Activated CD4-positive, alpha-beta T cell treated with anti-CD3 and anti-CD28 coated beads, Interleukin-2, amount 50 U/mL, for 1 hour (primary cell): ENCODE measurements at places on chromosomes 1 and 21.

GRCh38 chr1:233482388-233482787, 131.5 kb upstream of the KCNK1 start:
- no peak for DNase-seq

- DNase-seq, result no peak
Measured at GRCh38 chr1:37471345-37472231, 2.8 kb upstream of the ZC3H12A start.

GRCh38 chr1:200039849-200040474, 12.5 kb downstream of the NR5A2 start:
- no peak for DNase-seq

- DNase-seq, result no peak
Measured at GRCh38 chr1:225763716-225764548, 13.7 kb upstream of the SRP9 start.

DNA sequence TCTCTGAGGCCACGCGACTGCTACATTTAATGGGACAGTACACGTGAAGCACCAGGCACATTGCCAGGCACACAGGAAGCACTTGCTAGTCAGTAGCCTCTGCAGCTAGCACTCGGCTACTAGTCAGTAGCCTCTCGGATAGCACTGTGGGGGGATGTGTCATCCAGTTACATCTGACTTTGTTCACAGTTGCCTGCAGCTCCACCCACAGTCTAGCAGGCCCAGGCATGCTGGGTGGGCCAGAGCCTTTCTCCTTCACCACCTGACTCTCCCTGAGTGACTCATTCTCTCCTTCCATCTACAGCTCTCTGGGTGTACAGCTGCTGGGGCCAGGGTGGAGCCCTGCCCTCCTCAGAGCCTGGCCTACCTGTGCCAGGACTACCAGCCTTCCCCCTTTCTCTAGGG, 51.5 kb downstream of the PTPRF start:
- no peak for DNase-seq
